CD4-positive, alpha-beta T cell (primary cell): ENCODE measurements at places on chromosomes 16 and 17.
A peak's percentile ranks its signal among the peaks of the same experiment; 100 is the strongest.

- no peak for DNase-seq
These were observed 23.4 kb upstream of the ZFHX3 start for GRCh38 chr16:73071131-73071940.

- DNase-seq = no peak
These were observed 216.1 kb downstream of the ENGASE start for GRCh38 chr17:79290726-79291125.

DNA sequence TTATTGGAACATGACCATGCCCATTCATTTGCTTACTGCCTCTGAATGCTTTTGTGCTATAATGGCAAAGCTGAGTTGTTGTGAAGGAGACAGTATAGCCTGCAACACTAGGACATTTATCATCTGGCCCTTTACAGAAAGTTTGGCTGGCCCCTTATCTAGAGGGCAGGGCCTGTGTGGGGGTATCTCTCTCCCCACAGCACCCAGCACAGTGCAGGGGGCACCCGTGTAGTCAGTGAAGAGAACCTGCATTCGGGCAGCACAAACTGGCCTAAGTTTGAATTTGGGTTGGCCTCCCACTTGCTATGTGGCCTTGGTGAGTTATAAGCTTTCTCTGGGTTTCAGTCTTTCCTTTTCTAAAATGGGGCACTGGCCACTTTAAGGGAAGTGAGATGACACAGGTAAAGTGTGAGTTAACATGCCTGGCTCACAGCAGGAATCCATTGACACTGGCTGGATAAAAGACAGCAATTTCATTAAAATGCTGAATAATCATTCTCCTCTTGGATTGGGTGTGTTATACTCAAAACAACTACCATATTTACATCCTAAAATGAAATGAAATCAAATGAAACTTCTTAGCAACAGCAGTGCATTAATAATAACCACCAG lies 12.1 kb downstream of the UBE2O start:
- no peak for DNase-seq

- DNase-seq = peak; percentile 23
These were observed 188.2 kb downstream of the FTO start for GRCh38 chr16:53892155-53892554.

DNA sequence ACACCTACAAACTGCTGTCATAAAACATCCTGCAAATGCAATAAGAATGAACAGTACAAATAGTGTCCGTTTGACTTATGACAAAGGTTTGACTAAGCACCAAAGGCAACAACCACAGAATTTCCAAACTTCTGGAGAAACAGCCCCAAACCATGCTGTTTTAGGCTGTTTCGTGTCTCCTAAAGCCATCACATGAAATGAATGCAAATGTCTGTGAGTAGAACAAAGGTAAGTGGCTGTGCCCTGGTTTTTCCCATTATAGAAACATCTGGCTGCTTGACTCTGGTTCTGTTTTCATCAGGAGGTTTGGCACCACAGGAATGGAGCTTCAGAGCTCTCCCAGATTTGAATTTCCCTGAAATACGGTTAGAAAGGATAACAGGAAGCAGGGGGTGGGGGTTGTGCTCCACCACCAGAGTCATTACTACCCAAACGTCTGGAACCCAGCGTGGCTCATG lies 4.6 kb upstream of the EMP2 start:
- no peak for DNase-seq

DNA sequence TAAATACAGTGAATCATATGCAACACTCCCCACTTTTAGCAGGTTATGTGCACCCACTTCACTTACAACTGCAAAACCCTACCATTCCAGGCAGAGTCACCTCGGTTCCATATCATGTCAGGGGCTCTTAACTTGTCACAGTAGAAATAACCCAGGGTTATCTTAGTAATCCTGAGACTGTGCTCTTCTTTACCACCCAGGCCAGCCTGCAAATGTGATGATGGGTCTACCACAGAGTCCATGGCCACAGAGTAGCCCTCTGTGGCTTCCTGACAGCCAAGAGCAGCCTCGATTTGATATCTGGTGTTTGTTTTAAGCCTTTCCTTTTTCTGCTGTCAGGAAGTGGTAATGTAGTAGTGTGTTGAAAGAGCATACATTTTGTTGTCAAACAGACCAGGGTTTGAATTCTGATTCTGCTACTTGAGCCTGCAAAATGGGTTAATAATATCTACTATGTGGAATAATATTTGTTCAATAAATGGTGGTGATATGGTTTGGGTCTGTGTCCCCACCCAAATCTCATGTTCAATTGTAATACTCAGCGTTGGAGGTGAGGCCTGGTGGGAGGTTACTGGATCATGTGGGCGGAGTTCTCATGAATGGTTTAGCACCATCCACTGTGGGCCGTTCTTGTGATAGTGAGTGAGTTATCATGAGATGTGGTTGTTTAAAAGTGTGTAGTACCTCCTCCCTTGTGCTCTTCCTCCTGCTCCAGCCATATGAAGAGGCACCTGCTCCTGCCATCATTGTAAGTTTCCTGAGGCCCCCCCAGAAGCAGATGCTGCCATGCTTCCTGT lies 416.5 kb downstream of the UTP18 start:
- no peak for DNase-seq

- DNase-seq = no peak
These were observed 18.6 kb downstream of the HNF1B start for GRCh38 chr17:37726248-37726647.

DNA sequence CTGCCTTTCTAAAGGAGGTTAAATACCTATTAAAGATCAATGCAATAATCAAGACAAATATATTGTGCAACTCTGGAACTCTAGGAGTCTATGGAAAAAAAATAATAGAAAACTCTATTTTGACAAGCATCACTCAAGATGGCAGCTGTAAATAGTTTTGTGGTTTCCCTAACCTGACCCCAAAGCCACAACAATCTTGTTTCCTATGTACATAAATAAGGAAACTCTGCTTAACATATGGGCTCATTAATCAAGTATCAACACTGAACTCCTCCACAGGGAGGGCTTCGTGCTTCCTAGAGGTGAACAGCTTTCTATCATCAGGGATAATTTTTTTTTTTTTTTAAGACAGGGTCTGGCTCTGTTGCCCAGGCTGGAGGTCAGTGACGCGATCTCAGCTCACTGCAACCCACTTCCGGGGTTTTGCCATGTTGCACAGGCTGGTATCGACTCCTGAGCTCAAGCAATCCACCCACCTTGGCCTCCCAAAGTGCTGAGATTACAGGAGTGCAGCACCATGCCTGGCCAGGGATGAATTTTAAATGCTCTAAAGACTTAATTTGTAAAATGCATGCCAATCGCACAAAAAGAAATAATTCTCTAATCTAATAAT lies 42.5 kb downstream of the ARHGAP17 start:
- DNase-seq = no peak

DNA sequence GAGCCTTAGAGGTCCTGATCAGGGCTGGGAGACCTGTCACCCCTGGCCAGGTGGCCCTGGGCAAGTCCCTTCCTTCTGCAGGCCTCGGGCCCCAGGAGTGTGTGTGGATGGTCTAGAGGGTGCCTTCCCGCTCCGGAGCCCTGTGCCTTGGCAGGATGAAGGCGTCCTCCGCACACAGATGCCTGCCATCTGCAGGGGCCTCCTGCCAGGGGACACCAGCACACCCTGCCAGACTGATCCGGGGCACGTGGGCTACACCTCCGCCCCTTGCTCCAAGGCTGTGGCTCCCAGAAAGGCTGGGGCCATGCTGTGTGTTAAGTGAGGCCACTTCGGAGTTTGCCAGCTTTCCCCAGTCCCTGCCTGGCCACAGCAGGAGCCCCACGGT lies 30.7 kb downstream of the NPTX1 start:
- no peak for DNase-seq

- no peak for DNase-seq
These were observed 62.9 kb upstream of the CPHXL start for GRCh38 chr16:75789237-75789636.

- DNase-seq = peak; percentile 79
These were observed 4.2 kb downstream of the SOCS1 start for GRCh38 chr16:11251525-11252481.

- DNase-seq = peak; percentile 65
These were observed 3.7 kb upstream of the MYL4 start for GRCh38 chr17:47205419-47205963.

DNA sequence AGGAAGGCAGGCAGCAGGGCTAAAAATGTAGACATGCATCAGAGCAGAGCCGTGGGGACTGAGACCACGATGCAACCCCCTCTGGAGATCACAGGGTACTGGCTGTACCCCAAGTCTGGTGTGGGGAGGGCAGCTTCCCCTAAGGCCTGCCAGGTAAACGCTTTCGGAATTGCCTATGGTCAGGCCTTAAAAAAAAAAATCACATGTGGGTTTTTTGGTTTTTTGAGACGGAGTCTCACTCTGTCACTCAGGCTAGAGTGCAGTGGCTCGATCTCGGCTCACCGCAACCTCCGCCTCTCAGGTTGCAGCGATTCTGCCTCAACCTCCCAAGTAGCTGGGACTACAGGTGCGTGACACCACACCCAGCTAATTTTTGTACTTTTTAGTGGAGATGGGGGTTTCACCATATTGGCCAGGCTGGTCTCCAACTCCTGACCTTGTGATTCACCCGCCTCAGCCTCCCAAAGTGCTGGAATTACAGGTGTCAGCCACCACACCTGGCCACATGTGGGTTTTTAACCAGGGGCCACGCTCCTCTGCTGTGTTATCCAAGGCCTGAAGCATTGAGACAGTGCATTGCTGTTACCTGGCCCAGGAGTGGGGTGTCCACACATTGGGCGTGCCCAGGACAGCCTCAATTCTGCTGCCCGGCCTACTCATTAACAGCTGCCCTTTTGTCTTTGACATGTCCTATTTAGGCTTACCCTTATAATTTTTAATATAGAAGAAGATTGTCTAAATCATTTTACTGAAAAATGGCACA lies 50.4 kb downstream of the LITAF start:
- DNase-seq = no peak

GRCh38 chr16:1299012-1299867 lies 10.2 kb upstream of the UBE2I start:
- no peak for DNase-seq

DNA sequence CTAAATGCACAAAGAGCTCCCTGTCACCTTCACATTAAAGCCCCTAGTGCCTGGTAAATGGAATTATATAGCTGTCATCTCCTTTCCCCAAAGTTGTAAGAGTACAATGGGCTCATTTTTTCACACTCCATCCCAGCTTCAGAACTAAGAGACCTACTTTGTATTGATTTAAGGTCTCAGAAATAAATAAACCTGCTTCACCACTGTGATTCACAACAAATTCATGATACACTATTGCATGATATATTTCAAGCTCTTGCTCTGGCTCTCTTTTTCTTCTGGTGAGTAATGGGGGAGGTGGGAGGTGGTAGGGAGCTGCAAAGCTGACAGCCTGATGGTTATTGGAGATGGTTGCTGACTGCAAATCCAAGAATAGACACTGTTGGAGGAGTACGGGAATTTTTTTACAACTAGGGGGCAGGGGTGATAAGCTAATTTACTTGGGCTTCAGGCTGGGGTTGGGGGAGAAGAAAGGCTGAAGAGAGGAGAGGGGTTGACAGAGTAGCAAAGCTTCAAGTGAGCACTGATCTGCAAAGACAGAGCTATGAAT lies 189.9 kb downstream of the AATF start:
- no peak for DNase-seq

DNA sequence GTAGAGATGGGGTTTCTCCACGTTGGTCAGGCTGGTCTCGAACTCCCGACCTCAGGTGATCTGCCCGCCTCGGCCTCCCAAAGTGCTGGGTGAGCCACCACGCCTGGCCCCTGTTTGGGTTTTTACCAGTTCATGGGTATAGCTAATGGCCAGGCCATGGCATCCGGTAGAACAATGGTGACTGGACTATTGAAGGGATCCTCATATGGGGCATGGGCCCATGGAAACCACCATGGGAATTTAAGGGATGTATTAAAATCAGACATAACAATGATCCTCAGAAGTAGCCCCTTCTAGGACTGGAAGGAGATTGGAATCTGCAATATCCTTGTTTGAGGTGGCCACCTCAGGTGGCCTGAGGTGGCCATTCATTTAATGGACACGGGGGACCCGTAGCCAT lies 17.5 kb upstream of the GUCY2D start:
- no peak for DNase-seq

- DNase-seq = no peak
These were observed 17.4 kb downstream of the CYB5D2 start for GRCh38 chr17:4160294-4160859.

GRCh38 chr16:4618645-4619418 lies 4.1 kb upstream of the UBALD1 start:
- DNase-seq = no peak

- DNase-seq = no peak
These were observed 5.6 kb upstream of the XPO6 start for GRCh38 chr16:28217326-28217725.

DNA sequence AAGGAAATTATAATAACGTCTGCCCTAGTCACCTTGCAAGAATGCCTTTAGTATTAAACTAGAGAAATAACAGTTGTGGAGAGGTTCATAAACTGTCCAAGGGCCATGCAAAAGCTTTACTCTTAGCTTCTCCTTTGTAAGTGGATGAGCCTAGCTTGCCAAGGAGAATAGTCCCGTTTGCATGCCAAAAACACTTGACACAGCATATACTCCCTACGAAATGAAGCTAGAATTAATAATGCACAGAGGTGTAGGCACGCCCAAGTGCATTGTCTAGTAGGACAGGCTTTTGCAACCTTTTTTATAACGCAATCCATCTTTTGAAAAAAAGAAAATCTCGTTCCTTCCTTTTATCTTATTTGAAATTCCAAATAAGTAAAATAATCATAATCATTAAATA lies 12.8 kb upstream of the CDRT4 start:
- DNase-seq = no peak

- DNase-seq = peak; percentile 24
These were observed 666 bp upstream of the METTL9 start for GRCh38 chr16:21598701-21599121.

- DNase-seq = no peak
These were observed at the start of gene RAB11FIP4 for GRCh38 chr17:31391496-31391949. RAB11FIP4 (plus strand) TSS chr17:31391675; CDS start chr17:31391853, 178 bp downstream.

DNA sequence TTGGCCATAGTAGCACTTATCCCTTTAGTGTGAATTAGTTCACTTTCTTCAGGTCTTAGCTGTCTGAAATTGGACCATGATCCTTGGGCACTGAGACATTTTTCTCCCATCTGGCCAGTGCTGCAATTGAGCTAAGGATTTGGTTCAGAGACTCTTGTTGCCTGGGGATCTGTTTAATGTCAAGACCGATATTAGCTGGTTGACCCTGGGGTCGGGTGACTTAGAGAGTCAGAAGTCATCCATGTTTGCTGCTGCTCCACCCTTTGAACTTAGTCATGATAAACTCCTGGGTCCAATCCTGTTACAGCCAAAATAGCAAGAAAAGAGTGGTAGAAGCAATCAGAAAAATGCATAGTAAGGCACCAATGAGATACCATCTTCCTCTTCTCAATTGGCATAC lies 45.8 kb upstream of the TOX3 start:
- DNase-seq = no peak
